HL-60 (cell line): ENCODE measurements at places on chromosomes 12 and 14.

DNA sequence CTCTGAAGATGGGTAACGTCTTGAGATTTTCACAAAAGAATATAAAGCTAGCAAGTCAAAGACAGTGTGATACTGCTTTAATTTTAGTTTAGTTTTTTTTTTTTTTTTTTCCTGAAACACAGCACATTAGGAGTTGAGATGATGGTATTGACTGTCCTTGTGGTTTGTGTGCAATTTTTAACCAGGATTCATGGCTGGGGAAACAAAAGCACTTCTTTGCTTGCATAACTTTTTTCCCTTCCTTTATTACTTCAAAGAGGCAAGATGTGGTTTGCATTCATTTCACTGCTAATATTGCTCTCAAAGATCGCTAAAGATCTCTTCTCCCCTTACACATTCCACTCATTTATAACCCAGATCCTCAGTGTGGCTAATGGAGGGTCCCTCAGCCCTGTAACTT is 157.1 kb upstream of the PZP start:
- DNase-seq: peak; percentile 62

DNA sequence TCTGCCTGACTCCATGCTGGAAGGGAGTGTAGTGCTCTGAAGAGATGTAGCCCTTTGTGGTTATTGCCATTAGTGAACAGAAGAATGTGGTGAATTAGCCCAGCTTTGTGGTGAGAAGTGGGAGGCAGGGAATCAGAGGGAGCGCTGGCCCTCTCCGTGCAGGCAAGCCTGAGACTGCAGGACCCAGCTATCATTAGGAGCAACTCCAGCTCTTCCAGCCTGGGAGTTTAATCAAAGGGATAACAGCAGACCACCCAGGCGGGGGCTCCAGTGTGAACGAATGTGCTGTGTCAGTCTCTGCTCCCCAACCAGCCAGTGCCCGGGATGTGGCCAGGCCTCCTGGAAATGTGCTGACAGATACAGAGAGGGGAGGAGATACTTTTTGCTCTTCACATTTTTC is 142.7 kb downstream of the TTLL5 start:
- no peak for DNase-seq

DNA sequence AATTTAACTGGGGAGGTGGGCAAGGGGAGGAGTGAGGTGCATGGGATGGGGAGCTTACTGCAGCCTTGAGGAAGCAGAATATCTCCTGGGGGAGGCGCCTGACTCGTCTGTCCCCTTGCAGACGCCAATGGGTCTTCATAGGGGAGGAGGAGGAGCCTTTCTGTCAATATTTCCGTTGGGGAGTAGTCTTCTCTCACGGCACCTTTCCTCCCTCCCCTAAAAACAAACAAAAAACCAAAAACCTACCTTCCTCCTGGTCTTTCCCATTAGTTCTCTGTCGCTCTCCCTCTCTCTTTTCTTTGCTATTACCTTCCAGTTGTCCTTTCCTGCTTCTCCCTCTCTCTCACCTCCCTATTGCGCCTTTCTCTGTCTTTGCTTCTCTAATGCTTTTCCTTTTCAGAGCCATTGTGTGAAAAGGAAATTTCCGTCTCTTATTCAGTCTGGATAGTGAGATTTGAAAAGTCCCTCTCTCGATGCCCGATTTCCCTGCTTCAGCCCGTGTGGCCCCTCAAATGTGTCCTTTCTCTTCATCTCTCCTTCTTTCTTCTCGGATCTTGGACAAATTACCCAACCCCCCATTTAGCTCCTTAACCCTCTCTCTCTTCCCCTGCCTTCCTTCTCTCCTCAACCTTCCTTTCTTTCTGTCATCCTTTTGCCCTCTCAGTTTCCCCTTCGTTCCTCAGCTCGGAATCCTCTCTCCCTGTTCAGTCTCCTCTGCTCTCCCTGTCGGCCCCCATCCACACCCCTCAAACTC is 5.9 kb downstream of the GPR84 start:
- no peak for DNase-seq

- no peak for DNase-seq
Observed at GRCh38 chr12:57106021-57106708, 5.0 kb downstream of the STAT6 start.

DNA sequence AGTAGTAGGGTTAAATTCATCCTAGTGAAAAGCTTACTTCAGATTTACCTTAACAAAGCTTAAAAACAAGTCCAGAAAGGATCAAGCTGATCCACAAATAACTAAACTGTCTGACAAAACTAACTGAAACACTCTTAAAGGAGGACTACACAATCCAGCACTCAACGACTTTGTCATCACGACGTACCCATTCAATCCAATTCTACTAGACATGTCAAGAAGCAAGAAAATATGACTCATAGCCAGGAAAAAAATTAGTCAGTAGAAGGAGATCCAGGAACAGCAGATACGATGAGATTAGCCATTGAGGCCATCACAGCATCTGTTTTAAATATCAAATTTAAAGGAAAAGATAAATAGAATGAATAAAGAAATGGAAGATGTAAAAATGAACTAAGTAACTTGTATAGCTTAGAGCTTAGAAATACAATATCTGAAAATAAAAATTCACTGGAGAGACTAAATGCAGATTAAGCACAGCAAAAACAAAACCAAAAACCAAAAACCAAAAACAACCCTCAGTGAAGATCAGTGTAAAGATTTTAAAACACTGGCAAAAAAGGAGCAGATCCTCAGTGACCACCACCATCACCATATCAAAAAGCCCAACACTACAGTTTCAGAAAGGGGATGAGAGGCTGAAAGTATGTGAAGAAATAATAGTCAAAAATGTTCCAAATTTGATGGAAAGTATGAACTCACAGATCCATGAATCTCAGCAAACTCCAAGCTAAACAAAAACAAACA is 95.0 kb upstream of the CCND2 start:
- no peak for DNase-seq

DNA sequence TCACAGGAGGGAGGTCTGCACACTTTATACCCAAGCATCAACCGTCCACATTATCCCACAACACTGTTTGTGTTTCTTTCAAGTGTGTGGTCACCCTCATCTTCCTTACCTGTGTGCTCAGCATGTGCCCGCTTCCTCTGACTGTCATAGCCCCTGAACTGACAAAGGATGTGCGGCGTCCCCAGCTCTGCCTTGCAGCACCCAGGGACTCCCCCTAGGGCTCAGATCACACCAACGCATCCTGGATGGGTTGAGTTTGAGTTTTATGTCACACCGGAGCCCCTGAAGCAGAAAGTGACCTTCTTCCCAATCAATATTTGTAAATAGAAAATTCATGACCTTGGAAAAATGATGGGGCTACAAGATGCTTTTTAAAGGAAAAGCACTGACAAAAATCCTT is 770.7 kb upstream of the TMEM132C start:
- DNase-seq: no peak

GRCh38 chr14:102105369-102105768 is 18.5 kb upstream of the HSP90AA1 start:
- no peak for DNase-seq

DNA sequence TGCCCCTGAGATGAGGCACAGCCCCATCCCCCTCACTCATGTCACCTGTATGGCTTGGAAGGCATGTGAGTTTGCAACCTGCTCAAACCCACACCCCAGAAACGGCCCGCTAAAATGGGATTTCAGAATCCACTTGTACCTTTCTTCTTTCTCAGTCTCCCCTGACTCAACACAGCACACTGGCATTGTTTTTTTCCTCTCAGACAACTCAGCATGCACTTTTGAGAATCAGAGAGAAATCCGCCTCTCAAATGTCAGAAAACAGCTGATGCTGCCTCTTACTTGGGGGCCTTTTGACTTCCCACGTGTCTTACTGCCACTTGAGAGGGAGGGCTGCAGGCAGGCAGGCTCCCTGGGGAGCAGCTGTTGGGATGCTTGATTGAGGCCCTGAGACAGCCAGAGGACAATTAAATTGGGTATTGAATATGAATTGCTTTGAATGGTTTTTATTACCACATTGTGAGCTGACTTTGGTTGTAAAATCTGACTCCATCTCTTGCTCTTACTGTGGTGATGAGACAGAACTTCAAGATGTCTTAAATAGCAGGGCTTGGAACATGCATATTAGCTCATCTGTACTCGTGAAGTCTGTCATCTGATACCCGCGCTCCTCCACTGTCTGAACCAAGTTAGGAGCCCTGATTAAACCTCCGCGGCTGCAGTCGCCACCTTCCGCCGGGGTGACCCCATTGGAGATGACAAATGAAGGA is 96.6 kb downstream of the APAF1 start:
- no peak for DNase-seq

GRCh38 chr14:101008196-101008595 is 104.7 kb upstream of the RTL1 start:
- DNase-seq: no peak

GRCh38 chr14:37597538-37597913 is 2.1 kb downstream of the TTC6 start:
- DNase-seq: no peak

DNA sequence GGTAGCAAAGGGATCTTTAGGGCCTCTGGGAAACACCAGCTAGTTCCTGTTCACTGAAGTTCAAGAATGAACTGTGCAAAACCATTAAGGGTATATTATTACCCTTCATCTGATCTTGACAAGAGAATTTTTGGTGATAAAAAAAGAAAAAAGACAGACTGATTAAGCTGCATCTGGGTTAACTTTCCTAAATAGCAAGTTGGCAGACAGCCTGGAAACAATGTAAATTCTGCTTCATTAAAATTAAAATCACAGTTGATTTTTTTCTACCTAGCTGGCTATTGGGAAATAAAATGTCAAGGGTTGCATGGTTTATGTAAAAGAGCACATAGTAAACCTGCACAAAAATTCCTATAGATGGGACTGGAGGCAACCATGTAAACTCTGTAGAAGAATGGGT is 126.6 kb upstream of the PRKD1 start:
- no peak for DNase-seq
